NCI-H524 (cell line): ENCODE measurements at places on chromosomes 16 and 17.

DNA sequence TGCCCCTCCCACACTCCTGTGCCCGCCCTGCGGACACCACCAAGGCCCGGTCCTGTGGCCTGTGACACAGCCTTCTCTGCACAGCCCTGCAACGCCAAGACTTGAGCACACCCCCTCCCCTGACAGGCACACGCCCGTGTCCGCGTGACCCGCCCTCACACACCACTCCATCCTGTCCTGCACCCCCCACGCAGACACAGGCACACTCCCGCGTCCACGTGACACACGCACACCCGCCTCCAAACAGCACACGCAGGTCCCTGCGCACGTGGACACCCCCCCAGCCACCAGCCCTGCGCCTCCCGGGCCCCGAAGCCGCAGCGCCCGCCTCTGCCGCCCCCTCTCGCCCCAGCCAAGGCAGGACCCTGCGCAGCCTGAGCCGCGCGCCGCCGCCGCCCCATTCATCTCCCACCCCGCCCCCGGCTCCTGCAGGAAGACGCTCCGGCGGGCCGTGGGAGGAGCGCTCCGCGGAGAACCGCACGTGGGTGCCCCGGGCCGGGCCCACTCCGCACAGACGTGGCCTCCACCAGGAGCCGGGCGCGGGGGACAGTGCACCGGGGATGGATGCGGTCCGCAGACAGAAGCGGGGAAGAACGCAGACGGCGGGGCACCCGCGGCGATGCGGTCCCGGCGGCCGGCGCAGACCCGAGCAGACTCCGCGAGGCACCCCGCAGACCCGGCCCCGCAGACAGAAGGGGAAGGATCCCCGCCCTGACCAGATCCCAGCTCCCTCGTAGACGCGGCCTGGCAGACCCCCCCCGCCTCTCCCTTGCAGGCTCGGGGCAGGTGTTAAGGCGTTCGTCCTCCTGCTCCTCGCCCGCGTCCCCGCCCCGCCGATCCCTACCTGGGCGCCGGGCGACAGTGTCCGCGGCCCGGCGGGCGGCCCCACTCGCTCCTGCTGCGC is 506 bp downstream of the CAMKK1 start:
- peak; percentile 56 for DNase-seq

GRCh38 chr17:32102646-32103186 is 39.6 kb upstream of the RHOT1 start:
- no peak for DNase-seq

- no peak for DNase-seq
Observed at GRCh38 chr17:7882068-7882467, 6.5 kb upstream of the CHD3 start.

DNA sequence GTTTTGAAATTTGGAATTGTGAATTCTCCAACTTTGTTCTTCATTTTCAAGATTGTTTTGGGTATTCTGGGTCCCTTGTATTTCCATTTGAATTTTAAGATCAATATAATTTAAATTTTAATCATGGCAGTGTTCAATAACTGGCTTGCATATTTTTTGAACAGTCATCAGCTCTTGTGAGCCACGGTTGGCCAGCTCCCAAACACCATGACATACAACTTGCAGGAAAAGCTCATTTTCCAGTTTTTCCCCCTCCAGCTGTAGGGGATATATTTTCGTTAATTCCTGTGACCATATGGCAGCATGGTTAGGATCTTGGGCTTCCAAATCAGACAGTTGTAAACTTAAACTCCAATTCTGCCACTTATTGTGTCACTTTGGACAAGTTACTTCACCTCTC is 690.1 kb downstream of the WWOX start:
- DNase-seq: peak; percentile 52

DNA sequence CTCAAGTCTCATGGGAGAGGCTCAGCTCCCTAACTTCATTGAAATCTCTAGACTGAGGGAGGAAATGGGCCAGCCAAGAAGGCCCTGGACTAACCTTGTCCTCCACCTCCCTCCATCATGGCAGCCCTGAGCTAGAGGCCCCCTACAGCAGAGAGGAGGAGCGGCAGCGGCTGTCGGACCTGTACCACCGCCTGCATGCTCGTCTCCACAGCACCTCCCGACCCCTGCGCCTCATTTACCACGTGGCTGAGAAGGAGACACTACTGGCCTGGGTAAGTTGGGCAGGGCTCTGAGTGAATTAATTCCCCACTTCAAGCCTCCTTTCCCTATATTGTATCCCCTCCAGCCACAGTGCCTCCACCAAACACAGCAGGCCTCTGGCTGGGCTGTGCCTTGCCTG is 3.8 kb upstream of the SYCE1L start:
- DNase-seq: no peak

GRCh38 chr17:43680461-43680860 is 18.7 kb upstream of the MEOX1 start:
- DNase-seq: no peak

GRCh38 chr17:36945140-36945539 is 3.6 kb upstream of the AATF start:
- DNase-seq: no peak

DNA sequence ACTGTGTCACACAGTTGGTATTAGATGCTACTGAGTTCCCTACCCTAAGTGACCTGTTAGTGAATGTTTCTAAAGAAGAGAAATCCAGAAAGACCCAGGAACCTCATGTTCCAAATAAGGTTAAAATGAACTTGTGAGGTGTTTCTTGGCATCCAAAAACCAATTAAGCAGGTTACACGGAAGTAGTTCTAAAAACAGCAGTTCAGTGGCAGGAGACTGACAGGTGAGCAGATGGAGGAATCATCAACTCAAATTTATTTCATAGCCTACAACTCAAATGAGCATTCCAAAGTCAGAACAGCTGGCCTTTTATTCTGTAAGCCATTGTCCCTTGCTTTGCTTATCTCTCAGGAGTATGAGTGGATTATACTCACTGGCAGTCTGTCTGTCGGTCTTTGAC is 188.3 kb downstream of the IRX3 start:
- DNase-seq: peak; percentile 91

DNA sequence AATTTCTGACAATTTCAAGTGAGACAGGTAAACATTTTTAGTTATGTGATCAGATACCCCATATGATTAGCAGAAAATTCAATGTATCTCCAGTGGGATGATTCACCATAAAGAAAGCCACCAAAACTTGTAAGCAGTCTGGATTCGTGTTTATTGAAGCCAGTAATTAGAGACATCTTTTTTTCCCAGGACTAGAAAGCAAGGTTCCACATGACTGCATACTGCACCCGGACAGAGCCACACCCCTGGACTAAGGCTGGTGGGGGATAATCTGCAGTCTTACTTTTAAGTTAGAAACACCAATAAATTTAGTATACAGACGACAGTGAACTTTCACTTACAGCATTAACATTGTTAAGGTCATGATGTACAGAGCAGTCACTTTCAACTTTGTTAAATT is 24.2 kb upstream of the CMTM4 start:
- DNase-seq: no peak

GRCh38 chr17:42068979-42069378 is 18.6 kb upstream of the C17orf113 start:
- no peak for DNase-seq

GRCh38 chr17:17417718-17418181 is 59.0 kb upstream of the MED9 start:
- DNase-seq: no peak

DNA sequence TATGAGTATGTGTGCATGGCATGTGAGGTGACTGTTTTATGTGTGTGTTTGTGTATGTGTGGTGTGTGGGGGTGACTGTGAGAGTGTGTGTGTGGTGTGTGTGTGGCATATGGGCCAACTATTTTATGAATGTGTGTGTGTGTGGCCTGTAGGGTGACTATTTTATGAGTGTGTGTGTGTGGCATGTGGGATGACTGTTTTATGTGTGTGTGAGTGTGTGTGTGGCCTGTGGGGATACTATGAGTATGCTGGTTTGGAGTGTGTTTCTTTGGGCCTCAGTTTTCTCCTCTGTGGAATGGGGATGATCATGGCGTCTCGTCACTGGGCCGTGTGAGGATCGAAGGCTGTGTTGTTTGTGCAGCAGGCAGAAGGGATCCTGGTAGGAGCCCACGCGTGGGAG is 152.1 kb upstream of the PLCG2 start:
- no peak for DNase-seq

DNA sequence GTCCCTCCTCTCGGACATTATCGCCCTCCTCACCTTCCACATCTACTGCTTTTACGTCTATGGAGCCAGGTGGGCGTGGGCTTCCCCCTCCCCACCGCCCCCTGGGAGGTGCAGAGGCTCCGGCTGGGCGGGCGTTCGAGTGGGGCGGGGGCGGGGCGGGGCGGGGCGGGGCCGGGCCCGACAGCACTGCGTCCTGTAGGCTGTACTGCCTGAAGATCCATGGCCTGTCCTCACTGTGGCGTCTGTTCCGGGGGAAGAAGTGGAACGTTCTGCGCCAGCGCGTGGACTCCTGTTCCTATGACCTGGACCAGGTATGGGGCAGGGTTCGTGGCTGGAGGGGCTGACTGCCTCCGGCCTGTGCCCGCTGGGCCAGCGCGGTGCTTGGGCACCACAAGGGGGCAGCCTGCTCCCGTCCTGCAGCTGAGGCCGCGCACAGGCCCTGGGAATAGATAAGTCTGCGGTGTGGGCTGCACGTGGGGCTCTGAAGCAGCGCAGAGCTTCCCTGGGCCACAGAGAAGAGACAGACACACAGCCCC is 9.2 kb downstream of the PIGQ start:
- peak; percentile 32 for DNase-seq

GRCh38 chr17:59542960-59543635 is 22.3 kb upstream of the DHX40 start:
- DNase-seq: no peak

GRCh38 chr16:56609463-56609921 is 1.1 kb downstream of the MT2A start:
- DNase-seq: no peak

GRCh38 chr17:45404870-45405249 is 27.8 kb downstream of the ARHGAP27 start:
- DNase-seq: no peak

DNA sequence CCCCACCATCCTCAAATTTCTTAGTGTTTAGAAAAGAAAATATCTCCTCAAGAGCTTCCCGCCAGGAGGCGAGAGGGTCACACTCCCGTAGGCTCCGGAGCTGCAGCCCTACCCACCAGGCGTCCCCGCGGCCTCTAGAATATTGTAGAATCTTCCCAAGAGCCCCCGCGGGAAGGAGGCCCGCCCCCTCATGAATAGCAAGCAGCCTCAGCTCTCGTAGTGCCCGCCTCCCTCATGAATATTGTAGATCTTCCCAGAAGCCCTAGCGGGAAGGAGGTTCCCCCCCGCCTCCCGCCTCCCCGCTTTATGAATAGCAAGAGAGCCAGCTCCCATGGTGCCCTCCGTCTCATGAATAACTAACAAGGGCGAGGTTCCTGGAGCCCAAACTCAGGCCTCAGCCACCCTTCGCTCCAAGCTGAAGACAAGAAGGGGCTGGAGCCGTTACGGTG is at the start of gene FBXO47:
Gene FBXO47, minus strand, starts transcription at position 114 of the 449 bp plus-strand sequence. CDS start 4,378 bp downstream, outside the sequence.
- DNase-seq: no peak

GRCh38 chr16:88464447-88465318 is 11.6 kb downstream of the ZFPM1 start:
- no peak for DNase-seq

DNA sequence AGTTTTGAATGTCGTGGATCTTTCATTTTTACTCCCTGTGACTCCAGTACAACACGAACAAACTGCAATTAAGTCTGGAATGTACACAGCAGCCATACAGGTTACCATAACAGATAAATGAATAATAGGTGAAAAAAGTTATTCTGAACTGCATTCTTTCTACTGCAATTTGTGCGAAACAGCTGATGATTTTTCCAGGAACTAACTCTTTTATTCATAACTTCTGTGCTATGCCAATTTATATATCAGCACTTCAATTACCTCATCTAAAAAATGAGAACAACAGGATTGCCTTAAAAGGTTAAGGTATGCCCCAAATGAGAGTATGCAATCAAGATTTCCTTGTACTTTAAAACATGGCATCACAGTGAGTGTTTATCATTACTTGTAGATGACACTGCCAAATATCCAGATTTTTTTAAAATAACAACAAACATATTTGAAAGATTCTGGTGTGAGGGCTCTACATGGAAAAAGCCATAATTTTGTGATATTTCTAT is 238.9 kb downstream of the CDH8 start:
- DNase-seq: no peak

DNA sequence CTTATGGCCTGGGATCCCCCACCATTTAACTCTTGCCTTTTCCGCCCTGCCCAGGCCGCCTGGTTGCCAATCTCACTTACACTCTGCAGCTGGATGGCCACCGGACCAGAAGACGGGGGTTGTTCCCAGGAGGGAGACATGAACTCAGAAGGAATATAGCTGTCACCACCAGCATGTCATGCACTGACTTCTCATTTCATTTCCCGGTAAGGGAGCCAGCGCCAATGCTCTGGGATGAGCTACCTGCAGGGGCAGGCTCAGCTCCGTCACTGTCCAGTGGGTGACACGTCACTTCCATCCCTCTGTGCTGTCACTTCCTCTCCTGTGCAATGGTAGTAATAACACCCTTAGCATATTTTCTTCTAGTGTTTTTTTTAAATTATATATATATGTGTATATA is 26.7 kb downstream of the ITGAL start:
- no peak for DNase-seq

DNA sequence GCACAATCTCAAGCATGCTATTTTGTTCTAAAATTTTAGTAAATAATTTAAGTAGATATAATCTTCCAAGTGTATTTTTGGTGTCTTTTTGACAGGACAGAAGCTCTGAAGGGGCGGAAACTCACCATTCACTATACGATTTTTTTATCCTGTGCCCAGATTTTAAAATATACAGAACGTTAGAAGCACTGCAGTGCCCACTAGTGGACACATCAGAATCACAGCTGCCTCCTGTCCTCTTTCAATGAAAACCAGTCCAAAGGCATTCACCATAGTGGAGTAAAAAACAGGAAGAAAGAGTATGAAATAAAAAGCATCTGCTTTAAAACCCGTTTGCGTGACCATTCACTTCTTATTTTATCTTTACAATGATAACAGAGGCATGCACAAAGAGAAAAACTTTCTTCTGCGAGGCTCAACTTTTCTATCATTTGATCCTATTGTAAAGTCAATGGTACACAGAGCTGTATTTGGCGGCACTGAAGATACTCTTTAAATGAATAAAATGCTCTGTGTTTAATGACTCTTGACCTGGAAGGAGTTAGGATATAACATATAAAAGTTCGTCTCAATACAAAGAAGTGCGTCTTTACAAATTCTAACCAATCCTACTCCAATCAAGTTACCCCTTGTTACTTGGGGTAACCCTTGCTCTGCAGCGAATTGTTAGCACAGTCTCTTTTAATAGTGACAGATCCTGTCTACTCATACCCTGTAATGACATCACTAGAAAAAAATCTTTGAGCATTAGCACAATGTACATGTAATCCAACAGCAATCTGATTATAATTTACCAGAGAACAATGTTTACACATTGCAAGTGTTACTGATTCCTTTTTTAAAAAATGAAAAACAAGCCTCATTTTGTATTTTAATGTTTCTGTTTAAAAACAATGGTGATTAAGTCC is 339.8 kb upstream of the PSMD7 start:
- DNase-seq: peak; percentile 38

- DNase-seq: peak; percentile 100
Observed at GRCh38 chr17:81018044-81018802, 16.7 kb upstream of the BAIAP2 start.

- DNase-seq: no peak
Observed at GRCh38 chr16:12096157-12096777, 119.7 kb downstream of the SNX29 start.

- DNase-seq: no peak
Observed at GRCh38 chr17:72465191-72466024, 344.6 kb downstream of the SOX9 start.
